Head of caudate nucleus (tissue), 42 donors: ENCODE measurements at places on chromosomes 1 and 21.

DNA sequence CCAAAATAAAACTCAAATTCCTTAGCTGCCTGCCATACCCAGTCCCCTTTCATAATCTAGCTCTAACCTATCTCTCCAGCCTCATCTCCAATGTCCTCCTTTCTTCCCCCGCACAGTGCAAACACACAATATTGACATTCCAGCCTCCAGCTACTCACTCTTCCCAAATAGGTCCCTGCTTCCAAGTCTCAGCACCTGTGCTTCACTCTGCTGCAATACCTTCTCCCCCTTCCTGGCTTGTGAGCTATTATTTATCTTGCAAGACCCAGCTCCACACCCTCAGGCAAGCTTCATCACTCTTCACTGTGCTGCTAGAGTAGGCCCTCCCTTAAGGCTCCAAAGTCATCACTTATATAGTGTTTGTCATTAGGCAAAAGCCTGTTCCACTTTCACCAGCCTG is 9.7 kb downstream of the PLPP3 start:
- no peak for DNase-seq

- no peak for DNase-seq
These were observed 47.3 kb upstream of the PLPPR4 start for GRCh38 chr1:99216956-99217355.

GRCh38 chr1:165628147-165628822 is 2.7 kb upstream of the MGST3 start:
- no peak for DNase-seq

DNA sequence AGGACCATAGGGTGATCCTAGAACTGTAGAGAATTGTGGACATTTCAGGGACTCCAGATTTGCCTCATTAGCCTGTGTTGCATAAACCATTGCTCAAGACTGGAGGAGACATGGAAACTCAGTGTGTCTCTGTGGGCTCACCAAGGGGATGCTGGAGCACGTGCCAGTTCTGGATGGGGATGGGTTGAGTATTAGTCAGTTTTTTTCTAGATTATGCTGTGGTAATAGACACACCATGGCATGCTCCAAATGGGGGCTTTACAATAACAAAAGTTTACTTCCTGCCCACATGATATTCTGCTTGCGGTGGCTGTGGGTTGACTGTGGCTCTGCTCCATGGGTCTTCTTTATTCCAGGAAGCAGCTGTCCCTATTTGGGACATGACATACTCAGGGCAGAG is 125.4 kb downstream of the FOXD2 start:
- DNase-seq = no peak

DNA sequence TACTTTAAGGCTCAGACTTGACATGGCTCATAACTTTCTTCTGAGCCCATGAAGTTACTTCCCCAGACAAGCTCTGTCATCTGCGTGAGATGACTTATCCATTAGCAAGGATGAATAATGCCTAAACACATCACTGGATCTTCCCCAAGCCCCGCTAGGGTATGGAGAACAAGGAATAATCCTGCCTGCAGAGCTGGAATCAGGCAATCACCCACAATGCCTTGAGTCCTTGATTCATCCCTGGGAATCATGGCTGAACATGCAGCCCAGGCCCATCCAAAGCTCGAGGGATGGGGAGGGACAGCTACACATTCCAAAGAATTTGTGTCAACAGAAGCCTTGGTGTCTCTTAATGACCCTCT is 131.7 kb downstream of the PSMG1 start:
- no peak for DNase-seq

DNA sequence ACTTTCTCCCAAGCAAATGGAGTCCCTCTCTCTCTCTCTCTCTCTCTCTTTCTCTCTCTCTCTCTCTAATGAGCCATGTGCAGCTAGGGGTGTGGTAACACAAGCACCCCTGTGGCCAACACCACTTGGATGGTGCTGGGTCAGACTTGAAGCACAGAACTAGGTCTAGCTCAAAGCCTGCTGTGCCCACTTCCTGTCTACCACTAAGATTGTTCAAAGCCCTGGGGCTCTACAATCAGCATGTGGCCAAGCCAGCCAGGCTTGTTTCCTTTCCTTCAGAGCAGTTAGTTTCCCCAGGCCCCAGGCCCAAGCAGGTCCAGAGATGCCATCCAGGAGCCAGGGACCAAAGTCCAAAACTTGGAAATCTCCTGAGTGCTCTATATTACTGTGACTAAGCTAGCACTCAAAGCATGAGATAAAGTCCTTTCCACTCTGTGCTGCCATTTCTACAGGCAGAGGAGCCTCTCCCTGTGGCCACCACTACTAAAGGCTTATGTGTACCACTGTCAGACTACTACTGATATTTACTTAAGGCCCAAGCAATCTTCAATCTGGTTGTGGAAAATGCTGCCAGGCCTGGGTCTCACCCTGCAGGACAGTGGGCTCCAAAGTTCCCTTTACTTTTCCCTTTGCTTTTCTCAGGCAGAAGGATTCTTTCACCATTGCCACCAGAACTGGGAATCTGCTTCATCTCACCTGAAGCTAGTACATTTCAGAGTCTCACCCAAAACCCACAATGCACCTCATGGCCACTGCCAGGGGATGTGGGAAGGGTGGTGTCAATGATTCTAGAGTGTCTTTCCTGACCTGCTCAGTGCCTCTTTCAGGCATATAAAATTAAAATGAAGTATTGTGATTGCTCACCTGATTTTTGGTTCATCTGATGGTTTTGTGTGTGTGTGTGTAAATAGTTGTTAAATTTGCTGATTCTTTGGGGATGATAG is 999.5 kb downstream of the NCAM2 start:
- DNase-seq = no peak

- DNase-seq = no peak
These were observed 1.4 kb upstream of the IRF2BP2 start for GRCh38 chr1:234611225-234611846.

DNA sequence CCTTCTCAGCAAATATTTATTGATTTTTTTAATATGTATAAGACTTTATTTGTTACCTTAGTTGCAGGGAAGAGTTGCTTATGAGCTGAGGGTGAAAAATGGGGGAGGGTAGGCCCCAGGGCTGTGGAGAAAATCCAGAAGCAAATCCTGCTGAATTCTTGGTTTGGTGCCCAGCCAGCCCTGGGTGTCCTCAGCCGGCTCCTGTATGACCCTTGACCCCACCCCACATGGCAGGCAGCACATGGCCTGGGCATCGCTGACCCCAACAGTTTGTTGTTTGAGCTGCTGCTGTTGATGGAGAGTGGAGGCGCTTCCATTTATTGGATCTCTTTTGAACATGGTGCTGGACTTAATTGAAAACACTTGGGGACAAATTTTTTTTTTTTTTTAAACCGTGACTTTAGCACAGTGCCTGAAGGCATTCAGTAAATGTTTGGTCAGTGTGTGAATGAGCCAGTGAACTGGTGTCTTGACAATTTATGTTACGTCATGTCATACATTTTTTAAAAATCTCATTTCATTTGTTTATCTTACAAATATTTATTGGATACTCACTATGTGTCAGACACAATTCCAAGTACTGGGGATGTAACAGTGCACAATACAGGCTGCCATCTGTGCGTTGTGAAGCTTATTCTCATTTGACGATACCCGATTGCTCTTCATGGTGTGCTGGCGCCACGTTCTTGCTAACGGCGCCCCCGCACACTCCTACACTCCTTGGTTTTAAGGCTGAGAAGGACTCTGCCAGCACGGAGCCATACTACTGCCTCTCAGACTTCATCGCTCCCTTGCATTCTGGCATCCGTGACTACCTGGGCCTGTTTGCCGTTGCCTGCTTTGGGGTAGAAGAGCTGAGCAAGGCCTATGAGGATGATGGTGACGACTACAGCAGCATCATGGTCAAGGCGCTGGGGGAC is 98.8 kb downstream of the MTR start:
- DNase-seq = no peak

DNA sequence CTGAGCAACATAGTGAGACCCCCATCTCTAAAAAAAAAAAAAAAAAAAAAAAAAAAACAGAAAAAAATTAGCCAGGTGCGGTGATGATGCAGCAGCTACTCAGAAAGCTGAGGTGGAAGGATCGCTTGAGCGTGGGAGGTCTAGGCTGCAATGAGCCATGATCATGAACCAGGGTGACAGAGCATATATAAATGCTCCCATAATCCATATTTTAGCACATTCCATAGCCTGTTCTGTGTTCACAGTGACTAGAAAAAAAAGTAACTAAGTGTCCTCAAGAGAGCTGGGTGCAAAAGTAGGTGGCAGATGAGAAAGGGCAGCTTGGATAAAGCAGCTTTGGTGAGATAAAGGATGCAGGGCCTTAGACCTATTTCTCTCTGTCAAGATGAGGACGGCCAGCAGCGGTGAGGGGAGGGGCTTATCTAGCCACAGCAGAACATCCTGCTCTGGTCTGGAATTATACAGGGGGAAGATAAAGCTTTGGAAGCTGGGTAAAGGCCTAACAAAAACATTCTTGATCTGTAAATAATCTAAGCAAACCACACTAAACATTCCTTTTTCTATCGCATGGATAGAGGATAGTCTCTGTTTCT is 205.3 kb downstream of the DAB1 start:
- DNase-seq = no peak
